ENCODE measurements at places on chromosomes 16 and 17. TPM values are rescaled to one million over a fixed set of nuclear protein-coding genes. Genes with fewer than 3 reads are reported as not detected.

Gene SPATA32
- 0.18 TPM for total RNA-seq

GRCh38 chr17:8577868-8578267, 52.7 kb downstream of the MYH10 start:
- no peak overlapping the region for H3K4me3 ChIP-seq
- H3K36me3 ChIP-seq, result peaks cover 14% of the 10 kb centered on the region
- peaks cover 11% of the 10 kb centered on the region for H3K4me1 ChIP-seq
- DNase-seq, result no peak

DNA sequence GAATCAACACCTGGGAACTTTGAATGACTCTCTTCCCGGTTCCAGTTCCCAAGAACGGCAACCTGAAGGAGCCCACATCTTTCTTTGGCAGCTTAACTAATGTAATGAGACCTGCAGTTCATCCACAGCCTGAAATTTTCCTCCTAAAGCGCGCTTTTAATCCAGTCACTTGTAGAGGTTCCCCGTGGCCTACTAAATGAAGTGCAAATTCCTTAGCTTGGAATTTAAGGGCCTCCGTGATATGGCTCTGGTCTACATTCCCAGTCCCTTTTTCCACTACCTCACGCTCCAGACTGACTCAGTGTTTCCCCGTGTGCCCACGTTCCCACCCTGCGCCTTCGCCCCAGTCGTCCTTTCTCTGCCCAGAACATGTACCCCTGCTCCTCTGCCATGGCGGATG, 27.2 kb downstream of the FZD2 start:
- peak overlapping the region; percentile 50 for H3K27ac ChIP-seq
- H3K36me3 ChIP-seq, result no peaks in the 10 kb centered on the region
- no peaks in the 10 kb centered on the region for H3K27me3 ChIP-seq
- H3K4me1 ChIP-seq, result peaks cover 43% of the 10 kb centered on the region

GRCh38 chr17:72556944-72557826, 436.4 kb downstream of the SOX9 start:
- no peak overlapping the region for H3K4me3 ChIP-seq
- H3K27ac ChIP-seq, result no peak overlapping the region
- no peaks in the 10 kb centered on the region for H3K27me3 ChIP-seq
